Eye (tissue), 1 donor: ENCODE measurements at places on chromosomes 3 and 15.

DNA sequence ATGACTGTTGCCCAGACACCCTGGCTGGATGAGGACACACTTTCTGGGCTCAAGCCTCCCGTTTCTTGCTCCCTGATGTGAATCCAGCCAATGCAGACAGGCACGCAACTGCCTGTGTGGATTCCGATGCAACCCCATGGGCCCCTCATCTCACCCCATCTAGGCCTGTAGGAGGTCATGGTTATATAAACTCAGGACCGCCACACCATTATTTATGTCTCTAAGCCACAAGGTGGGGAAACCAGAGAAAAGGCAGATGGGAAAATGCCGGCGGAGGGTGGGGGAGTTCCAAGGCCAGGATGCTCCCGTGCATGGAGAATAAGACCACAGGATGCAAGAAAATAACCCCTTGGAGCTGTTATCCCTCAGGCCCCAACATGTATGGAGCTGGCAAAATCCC, 2.0 kb downstream of the MESP1 start:
- no peak for DNase-seq

DNA sequence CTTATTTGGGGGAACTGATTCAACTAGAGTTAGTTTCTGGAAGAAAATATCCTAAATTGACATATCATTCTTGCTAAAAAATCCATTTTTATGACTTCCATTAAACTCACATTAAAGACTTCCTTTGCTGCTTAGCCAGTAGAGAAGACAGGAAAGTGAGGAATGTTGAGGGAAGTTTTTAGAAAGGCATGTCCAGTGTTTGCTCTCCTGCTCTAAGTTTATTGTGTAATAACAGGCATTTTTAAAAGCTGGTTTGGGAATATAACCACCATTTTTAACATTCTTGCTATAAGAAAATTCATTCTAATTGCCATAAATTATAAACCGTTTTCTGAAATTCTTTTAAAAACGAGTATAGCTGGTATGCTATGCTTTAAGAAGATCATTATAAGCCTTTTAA, 428.0 kb downstream of the RAP2B start:
- no peak for DNase-seq

DNA sequence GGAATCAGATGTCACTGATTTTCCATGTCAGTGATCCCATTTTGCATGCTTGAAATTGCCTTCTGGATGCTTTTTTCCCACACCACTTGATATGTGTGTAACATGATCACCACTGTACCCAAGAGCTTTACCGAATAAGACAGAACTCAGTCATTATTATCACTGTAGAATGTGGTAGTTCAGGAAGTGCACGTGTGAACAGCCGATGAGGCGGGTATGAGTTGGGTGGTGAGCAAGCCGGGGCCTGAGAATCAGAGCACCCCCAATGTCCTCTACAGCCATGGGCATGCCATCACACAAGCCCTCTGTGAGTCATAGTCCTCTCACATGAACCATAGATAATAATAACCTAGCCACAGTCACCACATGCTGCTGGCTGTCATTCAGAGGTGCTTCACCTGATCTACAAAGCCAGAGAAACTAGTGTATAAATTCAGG, 470.8 kb downstream of the SOX2 start:
- DNase-seq: peak; percentile 51

DNA sequence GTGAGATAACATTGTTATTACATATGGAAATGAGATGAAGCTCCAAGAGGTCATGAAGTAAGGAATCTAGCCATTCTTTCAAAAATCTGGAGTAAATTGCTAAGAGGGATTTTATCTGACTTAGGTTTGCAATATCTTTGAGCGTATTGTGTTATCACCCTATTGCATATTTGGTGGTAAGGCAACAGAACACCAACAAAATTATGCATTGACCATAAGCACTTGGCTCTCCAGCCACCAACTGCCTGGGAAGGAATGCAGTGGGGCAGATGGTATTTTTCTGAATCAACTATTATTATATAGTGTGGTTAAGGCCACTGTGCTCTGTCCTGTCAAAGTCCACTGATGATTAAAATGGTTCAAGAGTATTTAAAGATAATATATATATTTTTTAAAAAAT, 287.9 kb upstream of the SEMA6D start:
- no peak for DNase-seq

- DNase-seq: no peak
These were observed 46.4 kb upstream of the TSEN2 start for GRCh38 chr3:12437861-12438260.

DNA sequence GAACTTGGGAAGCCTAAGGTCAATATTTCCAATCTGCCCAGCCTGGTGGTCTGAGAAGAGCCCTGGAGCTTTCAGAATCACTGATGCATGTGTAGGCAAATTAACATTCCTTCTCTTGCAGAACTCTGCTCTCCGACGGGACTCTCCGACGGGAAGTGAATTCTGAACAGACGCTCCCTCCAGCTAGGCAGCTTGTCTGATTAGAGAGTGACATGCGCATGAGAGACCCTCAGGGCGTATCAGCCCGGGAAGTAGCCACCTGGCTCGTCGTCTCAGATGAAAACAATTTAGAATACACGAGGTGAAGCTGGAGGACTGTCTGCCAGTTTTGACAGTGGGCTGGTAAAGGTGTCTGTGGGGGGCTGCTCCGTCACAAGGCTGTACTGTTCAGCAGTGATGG, 103.1 kb downstream of the DGKG start:
- peak; percentile 82 for DNase-seq

DNA sequence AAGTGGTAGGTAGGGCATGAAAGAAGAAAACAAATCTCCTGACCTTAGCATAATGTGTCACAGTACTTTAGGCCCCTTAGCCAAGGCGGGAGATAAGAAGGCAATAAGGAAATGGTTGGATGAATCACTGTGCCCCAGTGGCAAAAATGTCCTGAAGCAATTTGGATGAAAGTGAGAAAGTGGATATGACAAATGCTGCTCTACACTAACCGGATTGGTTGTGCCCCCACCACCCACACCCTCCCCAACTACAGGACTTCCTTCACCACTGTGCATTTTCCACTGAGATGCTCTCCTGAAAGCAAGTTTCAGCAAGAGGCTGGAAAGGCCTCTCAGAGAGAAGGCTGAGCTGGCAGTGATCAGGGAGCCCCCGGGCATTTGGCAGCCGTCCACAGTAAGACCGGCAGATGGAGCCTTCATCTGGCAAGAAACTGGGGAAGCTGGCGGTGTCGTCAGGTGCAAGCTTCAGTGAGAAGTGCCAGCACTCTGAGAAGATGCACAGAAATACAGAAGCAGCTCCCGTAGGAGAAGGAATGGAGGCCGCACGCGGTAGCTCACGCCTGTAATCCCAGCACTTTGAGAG, 63.8 kb downstream of the ATP1B3 start:
- peak; percentile 54 for DNase-seq

GRCh38 chr3:127037418-127037841, 54.5 kb downstream of the PLXNA1 start:
- DNase-seq: no peak

- DNase-seq: no peak
These were observed 923.5 kb downstream of the ROBO1 start for GRCh38 chr3:78844307-78844706.

- DNase-seq: no peak
These were observed 129.8 kb downstream of the SATB1 start for GRCh38 chr3:18295171-18295920.

DNA sequence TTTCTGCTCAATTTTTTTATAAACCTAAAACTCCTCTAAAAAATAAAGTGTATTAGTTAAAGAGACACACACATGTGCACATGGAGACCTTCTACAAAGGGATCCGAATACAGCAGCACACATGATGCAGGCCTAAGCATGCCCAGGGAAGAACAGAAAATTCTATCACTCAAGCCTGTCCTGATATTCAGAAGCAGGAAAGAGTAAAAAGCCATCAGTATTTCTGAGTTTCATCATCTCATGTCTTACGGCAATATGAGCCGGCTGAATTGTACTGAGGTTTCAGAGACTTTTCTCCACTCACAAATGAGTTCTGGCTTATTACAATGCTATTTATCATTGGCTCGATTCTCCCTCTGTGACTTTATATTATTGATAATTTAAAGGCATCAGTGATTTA, 97.5 kb downstream of the CADPS start:
- no peak for DNase-seq

GRCh38 chr15:98893401-98893800, 114.2 kb downstream of the PGPEP1L start:
- DNase-seq: peak; percentile 65

- no peak for DNase-seq
These were observed 29.9 kb upstream of the SFMBT1 start for GRCh38 chr3:53075743-53076140.
